Right kidney (tissue), 9 donors: ENCODE measurements at places on chromosomes 13 and 19.

DNA sequence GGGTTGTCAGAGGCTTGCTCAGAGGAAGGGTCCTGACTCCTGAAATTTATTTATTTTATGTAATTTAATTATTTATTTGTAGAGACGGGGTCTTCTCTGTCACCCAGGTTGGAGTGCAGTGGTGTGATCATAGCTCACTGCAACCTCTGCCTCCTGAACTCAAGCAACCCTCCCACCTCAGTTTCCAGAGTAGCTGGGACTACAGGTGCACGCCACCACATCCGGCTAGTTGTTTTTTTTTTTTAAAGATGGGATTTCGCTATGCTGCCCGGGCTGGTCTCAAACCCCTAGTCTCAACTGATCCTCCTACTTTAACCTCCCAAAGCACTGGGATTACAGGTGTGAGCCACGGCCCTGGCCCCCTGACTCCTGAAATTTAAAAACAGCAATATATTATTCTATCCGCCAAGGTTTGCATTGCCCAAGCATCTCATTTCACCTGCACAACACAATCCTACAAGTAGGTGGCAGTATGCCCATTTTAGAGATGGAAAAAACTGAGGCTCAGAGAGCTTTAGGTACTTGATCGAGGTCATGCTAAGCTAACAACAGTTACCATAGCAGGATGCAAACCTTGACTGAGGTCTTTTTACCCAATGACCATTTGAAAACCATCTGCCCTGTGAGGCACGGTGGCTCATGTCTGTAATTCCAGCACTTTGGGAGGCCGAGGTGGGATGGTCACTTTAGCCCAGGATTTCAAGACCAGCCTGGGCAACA is 18.1 kb downstream of the ARHGEF18 start:
- DNase-seq, result no peak

- no peak for DNase-seq
Measured at GRCh38 chr19:16902545-16902944, 13.7 kb downstream of the F2RL3 start.

DNA sequence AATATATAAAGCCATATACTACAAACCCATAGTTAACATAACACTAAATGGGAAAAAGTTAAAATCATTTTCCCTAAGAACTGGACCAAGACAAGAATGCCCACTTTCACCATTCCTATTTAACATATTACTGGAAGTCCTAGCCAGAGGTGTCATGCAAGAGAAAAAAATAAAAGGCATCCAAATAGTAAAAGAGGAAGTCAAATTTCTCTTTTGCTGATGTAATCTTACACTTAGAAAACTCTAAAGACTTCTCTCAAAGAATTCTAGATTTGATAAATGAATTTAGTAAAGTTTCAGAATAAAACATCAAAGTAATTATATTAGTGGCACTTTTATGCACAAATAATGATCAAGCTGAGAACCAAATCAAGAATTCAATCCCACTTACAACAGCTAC is 678.9 kb upstream of the SLITRK5 start:
- DNase-seq, result no peak

DNA sequence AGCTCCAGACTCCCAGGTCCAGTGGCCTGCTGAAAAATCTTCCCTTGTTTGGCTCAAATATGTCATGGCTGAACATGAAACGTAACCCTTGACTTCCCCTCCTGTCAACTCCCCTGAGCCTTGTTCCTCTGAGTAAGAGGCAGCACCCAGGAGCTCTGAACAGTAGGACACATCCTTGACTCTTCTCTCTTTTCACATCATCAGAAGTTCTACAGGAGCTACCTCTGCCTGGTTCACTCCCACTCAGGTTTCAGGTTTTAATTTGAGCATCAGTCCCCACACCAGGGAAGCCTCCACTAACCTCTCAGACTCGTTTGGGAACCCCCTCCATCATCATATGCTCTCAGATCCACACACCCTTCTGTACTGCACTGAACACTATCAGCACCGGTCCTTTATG is 30.3 kb downstream of the ZNF823 start:
- DNase-seq, result no peak

DNA sequence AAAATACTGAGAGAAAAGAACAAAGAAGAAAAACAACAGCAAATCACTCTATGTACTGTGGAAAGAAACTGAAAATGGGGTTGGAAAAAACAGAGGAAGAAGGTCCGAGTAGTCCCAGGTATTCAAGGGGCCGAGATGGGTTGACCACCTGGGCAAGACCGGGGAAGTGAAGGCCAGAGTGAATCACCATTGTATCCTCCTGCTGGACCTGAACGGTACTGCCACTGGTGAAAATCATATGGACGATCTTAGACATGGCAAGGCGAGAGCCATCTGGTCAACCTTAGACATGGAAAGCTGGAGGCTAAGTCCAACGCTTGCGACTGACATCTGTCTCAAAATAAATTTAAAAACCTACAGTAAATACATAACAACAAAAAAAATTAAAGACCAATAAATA is 44.4 kb upstream of the ZNF91 start:
- no peak for DNase-seq
